ENCODE measurements at places on chromosomes 5 and 9. TPM values are rescaled to one million over a fixed set of nuclear protein-coding genes. Genes with fewer than 3 reads are reported as not detected.

GARNL3 gene
- 2.6 TPM for total RNA-seq

CCDC152 gene
- total RNA-seq: not detected

KIF3A gene
- total RNA-seq: 5.4 TPM

TICAM2 gene
- total RNA-seq: 0.72 TPM

SLC35D2 gene
- total RNA-seq: 20.4 TPM

TIMD4 gene
- total RNA-seq: 0.98 TPM

GPR151 gene
- total RNA-seq: not detected

Data from A549 treated with GW870086 at 1 μM for 4 hours (cell line).